T47D (cell line): ENCODE measurements at places on chromosomes 4 and X.

DNA sequence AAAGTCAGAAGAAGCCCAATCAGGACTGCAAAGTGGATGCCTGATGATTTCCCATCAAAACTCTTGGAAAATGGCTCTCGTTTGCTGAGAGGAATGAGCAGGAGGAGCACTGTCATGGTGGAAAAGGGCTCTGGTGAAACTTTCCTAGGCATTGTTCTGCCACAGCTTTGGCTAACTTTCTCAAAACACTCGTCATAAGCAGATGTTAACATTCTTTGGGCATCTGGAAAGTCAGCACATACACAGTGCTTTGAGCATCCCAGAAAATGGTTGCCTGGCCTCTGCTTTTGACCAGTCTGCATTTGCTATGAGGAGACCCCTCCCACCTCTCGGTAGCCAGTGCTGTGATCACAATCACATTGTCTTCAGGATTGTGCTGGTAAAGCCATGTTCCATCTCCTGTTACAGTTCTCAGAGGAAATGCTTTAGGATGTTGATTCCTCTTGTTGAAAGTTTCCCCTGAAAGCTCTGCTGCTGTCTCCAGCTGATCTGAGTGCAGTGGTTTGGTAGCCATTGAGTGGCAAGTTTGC, 25.2 kb upstream of the TBC1D14 start:
- no peak for DNase-seq

DNA sequence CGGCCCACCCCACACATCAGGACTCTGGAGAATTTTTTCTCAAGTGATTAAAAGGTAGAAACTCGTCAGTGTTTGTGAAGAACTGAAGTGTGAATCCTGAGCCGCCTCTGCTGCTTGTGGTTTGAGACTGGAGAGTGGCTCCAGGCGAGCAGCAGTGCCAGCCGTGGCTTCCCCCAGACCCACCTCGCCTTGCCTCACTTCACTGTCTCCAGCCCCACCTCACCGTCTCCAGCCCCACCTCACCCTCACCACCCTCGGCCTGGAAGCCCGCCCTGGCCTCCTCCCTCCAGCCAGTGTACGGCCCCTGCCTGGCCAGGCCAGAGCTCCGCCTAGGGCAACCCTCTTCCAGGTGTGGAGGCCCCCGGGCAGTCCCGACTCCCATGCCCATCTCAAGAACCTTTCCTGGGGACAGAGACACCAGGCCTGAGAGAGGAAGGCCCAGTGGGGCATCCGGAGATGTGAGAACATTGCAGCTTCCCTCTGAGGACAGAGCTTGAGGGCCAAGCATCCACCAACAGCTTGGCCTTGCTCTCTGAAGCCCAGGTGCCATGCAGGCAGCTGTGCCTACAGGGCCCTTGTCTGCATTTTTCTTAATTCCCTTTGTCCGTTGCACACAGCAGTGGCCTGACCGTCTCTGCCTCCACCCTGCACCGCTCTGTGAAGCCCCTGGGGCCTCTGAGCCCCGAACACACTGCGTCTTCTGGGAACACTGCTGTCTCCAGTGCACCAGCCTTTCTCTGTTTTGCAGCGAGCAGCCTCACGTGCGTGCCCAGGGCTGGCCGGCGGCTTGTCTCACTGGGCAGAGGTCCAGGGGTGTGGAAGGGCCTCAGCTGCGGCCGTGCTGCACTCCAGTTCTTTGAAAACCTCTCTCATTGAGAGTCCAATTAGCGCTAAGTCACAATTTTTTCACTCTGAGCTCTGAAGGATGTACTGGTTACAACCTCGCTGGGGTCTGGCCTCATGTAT, 13.8 kb downstream of the SH3BP2 start:
- DNase-seq = no peak

- no peak for DNase-seq
These were observed 157.4 kb downstream of the PTTG2 start for GRCh38 chr4:38117591-38117990.

DNA sequence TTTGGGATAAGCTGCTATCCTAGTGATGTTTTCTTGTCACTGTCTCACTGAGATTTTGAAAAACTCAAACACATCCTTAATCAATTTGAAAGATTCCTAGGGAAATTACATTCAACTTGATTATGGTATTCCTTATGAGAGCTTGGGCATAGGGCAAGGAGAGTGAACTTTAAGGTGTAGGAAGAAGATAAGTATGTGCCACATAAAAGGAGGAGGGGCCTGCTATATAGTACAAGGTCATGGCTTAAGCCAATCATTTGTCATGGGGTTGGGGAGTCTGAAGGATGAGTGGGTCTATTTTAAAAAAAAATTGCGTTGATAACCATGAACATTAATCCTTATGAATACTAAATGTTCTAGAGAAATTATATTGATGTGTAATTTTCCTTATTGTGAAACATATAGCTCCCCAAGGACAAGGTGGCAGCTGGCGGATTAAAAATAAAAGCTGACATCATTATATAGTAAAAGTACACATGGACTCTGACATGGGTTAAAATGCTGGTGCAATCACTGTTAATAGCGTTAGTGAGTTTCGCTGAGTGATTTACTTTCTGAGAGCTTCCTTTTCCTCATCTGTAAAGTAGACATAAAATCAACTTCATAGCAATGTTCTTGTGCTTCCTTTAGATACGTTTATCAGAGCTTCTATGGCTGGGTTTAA, 17.4 kb downstream of the GALNT7 start:
- DNase-seq = no peak

- DNase-seq = no peak
These were observed 902.8 kb upstream of the NDST4 start for GRCh38 chr4:116016201-116016600.

DNA sequence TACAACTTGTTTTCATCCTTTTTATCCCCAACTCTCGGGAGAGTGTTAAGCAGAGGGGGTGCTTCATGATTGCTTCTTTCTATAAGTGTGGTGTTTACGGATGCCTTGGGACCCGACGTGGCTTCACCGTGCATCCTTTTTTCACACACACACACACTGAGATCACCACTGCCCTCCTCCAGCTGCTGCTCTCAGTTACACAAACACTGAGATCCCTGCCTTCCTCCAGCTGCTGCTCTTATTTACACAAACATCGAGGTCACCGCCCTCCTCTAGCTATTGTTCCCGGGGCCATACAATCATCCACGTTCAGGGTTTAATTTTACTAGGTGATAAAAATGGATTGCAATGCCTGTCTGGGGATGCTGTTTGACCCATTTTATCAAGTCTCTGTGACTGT, 155.4 kb upstream of the FAM9B start:
- DNase-seq = no peak

- DNase-seq = no peak
These were observed 383.6 kb downstream of the BMPR1B start for GRCh38 chr4:95141361-95141760.

GRCh38 chr4:5709207-5709575, 832 bp upstream of the EVC2 start:
- DNase-seq = no peak

DNA sequence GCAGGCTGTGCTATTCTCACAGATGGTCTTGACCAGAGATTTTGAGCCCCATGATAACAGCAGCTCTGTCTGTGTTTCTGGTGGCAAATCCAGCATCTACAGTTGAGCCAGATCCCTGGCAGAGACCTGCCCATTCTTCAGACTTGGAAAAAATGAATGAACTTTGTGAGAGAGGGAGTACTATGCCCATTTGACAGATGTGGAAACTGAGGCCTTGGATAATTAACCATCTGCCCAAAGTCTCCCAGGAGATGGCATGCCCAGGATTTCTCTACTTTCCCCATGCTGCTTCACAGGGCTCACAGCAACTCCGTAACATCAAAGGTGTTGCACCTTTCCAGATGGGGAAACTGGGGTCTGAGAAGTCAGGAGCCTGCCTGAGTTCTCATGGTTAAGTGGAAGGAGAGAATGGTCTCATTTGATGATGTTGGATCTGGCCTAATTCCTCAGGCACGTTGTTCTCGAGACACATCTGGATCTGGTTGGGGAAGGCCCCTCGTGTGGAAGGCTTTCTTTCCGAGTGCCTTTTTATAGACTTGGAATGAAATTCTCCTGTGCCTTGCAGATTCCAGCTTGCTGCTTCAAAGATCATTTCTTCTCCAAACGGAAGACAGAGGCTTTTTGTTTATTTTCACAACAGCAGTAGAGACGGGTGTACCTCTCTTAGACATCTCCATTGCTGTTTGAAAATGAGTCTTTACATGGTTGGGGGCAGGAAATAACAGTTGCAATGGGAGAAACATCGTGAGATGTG, 73.3 kb upstream of the STX18 start:
- no peak for DNase-seq

DNA sequence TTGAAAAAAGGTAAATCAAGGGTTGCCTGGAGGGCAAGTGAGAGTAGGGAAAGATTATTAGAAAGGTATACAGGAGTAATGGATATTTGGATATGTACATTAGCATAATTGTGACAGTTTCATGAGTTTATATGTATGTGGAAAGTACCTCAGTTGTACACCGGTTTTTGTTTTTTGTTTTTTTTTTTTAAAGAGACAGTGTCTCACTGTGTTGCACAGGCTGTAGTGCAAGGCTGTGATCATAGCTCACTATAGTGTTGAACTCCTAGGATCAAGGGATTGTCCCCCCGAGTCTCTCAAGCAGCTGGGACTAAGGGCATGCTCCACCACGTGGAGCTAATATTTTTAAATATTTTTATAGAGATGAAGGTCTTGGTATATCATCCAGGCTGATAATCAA, 15.3 kb upstream of the HPGD start:
- no peak for DNase-seq

DNA sequence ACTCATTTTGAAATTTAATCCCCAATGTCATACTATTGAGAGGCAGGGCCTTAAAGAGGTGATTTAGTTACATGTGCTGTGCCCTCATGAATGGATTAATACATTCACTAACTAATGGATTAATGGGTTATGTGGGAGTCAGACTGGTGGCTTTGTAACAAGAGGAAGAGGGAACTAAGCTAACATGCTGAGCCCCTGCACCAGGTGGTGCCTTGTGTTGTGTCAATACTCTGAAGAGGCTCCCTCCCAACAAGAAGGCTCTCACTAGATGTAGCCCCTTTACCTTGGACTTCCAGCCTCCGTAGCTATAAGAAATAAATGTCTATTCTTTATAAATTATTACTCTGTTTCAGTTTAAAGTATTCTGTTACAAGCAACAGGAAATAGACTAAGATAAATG, 411.9 kb upstream of the EMCN start:
- DNase-seq = no peak

DNA sequence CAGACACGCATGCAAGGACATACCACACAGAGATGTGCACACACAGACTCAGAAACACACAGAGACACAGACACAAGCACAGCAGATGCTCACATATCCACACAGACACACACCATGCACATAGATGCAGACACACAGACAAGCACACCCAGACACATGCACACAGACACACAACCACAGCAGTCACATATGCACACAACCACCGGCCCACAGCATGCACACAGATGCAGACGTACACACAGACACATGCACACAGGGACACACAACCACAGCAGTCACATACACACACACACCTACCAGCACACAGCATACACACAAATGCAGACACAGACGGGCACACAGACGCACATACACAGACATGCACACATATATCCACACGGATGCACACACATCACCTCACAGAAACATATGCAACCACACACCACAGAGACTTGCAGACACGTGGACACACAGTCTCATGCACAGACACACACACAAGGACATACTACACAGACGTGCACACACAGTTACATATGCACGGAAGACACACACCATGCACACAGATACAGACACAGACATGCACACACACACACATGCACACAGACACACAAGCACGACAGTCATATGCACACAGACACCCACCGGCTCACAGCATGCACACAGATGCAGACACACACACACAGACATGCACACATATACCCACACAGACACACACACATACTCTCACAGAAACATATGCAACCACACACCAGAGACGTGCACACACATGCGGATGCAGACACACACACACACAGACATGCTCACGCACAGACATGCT, 25.2 kb upstream of the SLC25A6 start:
- no peak for DNase-seq
